ENCODE measurements at places on chromosomes 6 and 20.

- DNase-seq, result no peak
These were observed 32.4 kb downstream of the RNF217 start for GRCh38 chr6:124994648-124995047.

DNA sequence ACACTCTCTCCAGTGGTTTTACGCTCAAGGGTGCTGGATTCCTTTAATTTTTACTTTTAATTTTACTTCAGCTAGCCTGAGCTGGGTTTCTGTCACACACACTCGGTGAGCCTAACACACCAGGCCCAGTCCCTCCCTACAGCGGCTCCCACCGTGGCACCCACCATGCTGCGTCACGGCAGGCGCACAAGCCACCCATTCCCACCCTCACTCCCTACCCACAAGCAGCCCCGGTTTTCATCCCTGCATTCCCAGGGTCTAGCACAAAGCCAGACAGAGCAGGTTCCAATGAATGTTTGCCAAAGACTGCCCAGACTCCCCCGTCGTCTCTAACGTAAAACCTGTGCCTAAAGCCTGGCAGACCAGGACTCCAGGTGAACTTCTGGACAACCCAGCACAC lies 50.3 kb downstream of the MYH7B start:
- no peak for DNase-seq

- no peak for DNase-seq
These were observed 9.2 kb upstream of the BPIFB6 start for GRCh38 chr20:33022289-33022688.

GRCh38 chr6:9025228-9025627 lies 589.9 kb upstream of the SLC35B3 start:
- no peak for DNase-seq

- no peak for DNase-seq
These were observed 4.6 kb downstream of the SLC29A1 start for GRCh38 chr6:44228031-44228430.

GRCh38 chr6:141866731-141867497 lies 265.8 kb upstream of the GJE1 start:
- no peak for DNase-seq

DNA sequence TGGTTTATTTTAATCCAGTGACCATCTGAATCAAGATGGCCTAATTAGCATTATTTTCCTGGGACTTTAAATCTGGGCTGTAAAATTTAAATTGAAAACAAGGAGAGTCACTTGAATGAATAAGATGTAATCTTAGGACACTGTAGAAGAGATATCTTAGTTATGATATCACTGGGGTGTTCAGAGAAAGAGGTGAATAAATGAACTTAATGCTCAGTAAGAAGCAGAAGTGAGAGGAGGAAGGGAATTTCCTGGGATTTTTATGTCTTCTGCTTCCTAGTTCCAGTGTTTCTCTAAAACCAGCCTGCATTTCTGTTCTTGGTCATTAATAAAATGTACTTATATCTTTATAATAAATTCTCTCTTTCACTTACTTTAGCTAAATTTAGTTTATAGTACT lies 136.8 kb upstream of the PTPRK start:
- DNase-seq, result no peak

DNA sequence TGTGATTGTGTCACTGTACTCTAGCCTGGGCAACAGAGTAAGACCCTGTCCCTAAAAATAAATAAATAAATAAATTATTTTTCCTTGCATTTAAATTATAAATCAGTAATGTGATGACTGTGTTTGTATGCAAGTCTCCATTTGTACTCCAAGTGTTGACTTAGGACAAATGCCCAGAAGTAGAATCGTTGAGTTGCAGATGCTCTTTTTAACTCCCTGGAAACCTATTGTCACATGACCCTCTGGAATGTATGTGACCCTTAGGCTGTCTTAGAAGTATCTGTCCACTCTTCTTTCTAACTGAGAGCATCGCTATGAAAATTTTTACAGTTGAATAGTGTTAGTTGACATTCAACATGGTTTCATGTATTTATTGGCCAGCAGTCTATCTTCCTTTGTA lies 18.8 kb downstream of the OR2A4 start:
- DNase-seq, result no peak

- DNase-seq, result no peak
These were observed 28.4 kb downstream of the DLGAP4 start for GRCh38 chr20:36334281-36335205.

- DNase-seq, result no peak
These were observed 634 bp upstream of the BTBD9 start for GRCh38 chr6:38640216-38640909.

DNA sequence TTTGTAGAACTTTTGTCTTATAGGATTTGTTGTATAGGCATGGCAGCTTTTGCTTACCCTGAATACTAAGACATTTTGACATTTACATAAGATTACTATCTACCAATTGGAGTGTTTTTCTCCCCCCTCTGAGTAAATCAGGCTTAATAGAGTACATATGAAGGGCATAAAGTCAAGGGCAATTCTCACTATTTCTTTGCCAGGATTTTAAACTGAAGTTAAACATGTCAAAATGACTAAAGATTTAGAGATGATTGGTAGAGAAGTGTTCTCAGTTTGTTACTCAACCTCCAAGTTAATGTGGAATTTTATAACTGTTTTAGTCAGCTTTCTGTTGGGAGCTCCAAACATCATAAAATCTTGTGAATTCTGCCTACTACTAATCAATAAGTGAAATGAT lies 157.8 kb downstream of the CDKAL1 start:
- no peak for DNase-seq

GRCh38 chr6:53939830-53940229 lies 145.0 kb downstream of the LRRC1 start:
- DNase-seq, result no peak

GRCh38 chr6:37092923-37093727 lies 76.8 kb upstream of the PIM1 start:
- no peak for DNase-seq

GRCh38 chr20:46938434-46938833 lies 43.8 kb downstream of the EYA2 start:
- DNase-seq, result no peak

DNA sequence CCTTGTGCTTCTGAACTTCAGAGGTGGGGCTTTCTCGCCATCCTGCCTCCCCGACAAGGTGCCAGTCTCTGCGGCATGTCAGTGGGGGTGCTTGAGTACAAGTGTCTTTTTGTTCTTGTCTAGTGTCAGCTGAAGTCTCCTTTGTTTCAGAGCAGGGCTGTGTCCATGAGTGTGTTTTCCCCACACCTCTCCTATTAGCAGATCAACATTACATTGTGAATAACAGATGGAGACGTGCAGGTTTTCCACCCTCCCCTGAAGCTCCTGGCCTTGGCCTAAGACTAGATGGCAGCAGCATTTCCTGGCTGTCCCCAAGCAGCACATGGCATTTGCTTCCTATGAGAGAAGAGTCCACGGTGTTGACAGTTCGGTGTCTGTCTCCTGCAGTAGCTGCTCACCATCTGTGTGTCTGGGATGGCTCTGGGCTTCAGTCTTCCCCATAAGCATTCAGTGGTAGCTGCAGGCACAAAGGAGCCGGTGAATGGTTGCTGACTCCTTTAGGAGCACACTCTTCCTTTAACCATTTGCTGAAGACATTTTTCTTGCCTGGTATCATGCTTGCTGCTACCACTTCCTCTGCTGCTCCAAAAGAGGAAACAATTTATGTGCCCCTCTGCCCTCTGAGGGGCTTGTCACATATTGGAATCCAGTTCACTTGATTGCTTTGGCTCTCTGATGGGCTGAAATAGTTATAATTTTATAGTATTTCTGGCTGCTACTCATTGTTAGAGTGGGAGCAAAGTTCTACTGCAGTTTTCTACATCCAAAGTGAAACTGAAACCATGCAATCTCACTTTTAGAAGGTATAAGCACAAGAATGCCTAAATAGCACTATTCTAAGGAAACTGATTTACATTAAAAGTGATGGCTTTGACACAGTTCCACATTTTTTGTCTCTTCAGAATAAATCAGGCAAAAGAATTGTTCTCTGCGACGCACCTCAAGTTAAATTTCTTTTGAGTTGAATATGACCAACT lies 913.0 kb downstream of the C6orf118 start:
- no peak for DNase-seq

DNA sequence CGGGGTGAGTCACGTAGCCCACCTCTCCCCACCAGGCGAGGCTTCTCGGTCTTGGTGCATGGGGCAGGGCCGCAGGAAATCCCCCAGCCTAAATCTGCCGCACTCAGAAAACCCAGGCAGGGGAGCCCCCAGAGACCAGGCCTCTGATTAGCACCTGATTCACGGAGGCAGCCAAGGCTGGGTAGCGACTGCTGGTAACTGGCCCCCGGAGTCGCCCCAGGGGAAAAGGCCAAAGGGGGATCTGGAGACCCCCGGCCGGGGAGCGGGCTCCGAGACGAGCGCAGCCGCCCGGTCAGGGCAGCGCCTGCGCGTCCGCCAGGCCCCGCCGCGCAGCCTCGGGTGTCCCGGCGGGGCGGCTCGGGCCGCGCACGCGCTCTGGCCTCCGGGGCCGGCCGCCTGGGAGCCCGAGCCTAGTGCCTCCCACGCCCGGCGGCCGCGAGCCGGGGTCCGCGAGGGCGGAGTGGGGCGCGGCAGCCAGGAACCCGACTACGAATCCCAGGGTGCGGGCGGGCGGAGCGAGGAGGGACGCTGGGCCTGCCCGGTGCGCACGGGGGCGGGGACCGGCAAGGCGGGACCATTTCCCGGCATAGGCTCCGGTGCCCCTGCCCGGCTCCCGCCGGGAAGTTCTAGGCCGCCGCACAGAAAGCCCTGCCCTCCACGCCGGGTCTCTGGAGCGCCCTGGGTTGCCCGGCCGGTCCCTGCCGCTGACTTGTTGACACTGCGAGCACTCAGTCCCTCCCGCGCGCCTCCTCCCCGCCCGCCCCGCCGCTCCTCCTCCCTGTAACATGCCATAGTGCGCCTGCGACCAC lies at the start of gene DUSP22:
DUSP22 (plus strand) TSS at position 791 of the 809 bp plus-strand sequence. CDS start 53 bp downstream, outside the sequence.
- DNase-seq, result no peak

GRCh38 chr20:62332989-62333819 lies 30.4 kb downstream of the ADRM1 start:
- DNase-seq, result no peak
